ENCODE measurements at places on chromosomes 11 and 22.

GRCh38 chr11:1546077-1546535 lies 26.0 kb downstream of the DUSP8 start:
- no peak for DNase-seq

DNA sequence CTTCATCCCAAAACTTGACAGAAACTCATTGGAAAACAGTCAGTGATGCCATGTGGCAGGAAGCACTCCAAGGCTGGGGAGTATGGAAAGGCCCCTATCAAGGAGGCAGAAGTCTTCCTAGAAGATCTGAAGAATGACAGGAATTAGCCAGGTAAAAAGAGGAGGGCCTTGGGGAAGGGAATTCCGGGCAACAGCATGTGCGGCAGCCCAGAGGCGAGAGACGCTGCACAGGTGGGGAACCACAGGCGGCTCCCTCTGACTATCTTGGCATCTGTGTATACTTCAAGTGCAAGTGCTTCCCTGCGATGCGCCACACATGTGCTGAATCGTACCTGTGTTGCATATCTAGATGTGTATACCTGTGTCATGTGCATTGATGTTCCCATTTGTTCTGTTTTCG lies 12.7 kb downstream of the PDE2A start:
- no peak for DNase-seq

GRCh38 chr22:24758164-24758799 lies 16.2 kb downstream of the PIWIL3 start:
- DNase-seq: peak; percentile 42

GRCh38 chr11:58928691-58929090 lies 10.6 kb upstream of the GLYATL1 start:
- no peak for DNase-seq

- DNase-seq: no peak
Measured at GRCh38 chr11:14583252-14584034, 60.2 kb upstream of the PDE3B start.

GRCh38 chr11:134939031-134939430 lies 527.0 kb upstream of the B3GAT1 start:
- DNase-seq: no peak

GRCh38 chr11:107908211-107908610 lies 20.0 kb upstream of the RAB39A start:
- no peak for DNase-seq

DNA sequence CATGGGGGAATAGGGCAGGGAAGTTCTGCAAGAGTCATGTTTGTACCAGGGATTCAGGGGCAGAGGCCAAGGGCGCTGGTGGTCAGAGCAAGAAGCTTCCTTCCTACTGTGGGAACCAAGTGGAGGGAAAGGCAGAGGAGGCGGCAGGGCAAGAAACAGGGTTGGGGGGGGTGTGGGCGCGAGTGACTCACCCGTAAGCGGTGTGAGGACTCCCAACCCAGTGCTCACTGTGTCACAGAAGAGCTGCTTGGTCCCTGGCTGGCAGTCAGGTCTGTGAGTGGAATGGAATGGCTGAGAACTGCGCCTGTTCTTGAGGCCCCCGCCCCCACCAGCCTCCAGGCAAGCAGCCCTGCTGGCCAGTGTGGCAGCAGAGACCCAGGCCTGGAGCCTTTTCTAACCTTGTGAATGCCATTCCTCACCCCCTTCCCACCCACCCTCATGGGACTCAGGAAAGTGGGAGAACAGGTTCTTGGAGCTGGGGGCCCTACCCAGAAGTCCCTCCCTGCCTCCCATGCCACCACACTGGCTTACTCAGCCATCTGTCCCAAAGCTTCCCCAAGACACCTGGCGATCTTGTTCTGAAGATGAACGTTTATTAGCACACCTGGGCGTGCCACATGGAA lies 4.7 kb downstream of the LRRC10B start:
- no peak for DNase-seq

GRCh38 chr11:18563090-18563730 lies 25.3 kb downstream of the UEVLD start:
- no peak for DNase-seq

- no peak for DNase-seq
Measured at GRCh38 chr22:17098379-17098819, 13.6 kb downstream of the IL17RA start.

GRCh38 chr22:18968011-18968749 lies 32.1 kb upstream of the PRODH start:
- peak; percentile 25 for DNase-seq

DNA sequence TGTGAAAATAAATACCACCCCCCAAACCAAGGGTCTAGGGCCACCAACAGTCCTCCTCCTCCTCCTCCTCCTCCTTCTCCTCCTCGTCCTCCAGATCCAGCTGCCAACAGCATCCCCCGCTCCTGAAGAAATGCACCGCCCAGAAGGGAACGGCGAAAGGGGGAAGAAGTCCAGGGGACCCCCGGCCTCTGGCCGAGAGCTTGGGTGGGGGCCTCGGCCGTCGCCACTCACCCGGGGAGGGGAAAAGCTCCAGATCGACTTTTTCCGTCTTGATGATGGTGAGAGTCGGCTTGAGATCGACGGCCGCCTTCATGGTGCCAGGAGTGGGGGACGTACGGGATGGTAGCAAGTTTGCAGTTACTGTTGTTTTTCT lies 65.7 kb downstream of the ETS1 start:
- peak; percentile 38 for DNase-seq

- DNase-seq: no peak
Measured at GRCh38 chr22:26143806-26144325, 25.4 kb upstream of the SEZ6L start.

- no peak for DNase-seq
Measured at GRCh38 chr11:45056529-45056928, 89.9 kb upstream of the PRDM11 start.

GRCh38 chr11:103892603-103893002 lies 143.8 kb upstream of the DDI1 start:
- peak; percentile 94 for DNase-seq

DNA sequence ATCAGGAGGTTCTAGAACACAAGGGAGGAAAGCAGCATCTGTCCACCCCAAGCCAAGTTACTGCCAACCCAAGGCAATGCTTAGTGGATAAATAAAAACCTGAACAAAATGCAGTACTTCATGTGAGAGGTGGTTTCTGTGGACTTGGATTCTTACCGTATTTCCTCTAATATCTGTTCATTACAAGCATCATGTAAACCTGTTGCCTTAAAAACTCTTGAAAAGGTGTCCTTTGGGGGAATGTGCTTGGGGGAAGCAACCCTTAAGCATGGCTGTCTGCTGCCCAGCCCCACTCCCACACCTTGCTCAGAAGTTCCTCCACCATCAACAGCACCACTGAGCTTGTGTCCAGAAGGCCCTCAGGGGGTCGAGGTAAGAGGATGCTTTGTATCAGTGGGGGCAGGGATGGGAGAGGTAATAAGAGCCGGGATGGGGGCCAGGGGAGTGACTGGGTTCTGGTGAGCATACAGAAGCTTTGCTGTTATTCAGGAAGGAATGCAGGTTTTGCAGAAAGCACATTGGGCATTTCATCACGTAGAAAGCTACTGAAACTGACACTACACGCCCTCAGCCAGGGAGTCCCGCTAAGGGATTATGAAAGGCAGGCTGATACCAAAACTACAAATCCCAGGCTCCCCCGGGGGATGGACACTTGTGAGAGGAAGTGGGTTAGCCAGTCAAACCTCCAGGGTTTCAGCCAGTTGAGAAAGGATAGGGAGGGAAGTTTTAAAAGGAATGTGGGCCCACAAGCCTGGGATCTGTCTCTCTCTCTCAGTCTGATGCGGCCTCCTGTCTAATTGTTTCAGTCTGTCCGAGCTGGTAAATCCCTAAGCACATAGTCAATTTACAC lies 52.0 kb downstream of the KCNJ1 start:
- DNase-seq: peak; percentile 95

GRCh38 chr22:29072193-29072978 lies 449 bp upstream of the KREMEN1 start:
- DNase-seq: peak; percentile 71

DNA sequence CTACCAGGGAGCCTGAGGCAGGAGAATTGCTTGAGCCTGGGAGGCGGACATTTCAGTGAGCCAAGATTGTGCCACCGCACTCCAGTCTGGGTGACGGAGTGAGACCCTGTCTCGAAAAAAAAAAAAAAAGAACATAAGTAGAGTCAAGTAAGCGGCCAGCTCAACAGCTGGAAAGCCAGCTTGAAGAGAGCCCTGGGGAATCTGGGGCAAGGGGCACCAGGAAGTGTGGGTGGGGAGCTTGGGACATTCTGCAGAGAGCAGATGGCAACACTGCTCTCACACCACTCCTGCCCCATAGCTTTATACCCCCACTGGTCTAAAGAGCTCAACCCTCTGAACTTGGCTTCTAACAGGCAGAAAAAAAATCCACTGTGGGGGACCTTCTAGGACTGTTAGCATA lies 505.6 kb downstream of the BUD13 start:
- DNase-seq: no peak

GRCh38 chr22:37627121-37627520 lies 12.3 kb upstream of the SH3BP1 start:
- no peak for DNase-seq

DNA sequence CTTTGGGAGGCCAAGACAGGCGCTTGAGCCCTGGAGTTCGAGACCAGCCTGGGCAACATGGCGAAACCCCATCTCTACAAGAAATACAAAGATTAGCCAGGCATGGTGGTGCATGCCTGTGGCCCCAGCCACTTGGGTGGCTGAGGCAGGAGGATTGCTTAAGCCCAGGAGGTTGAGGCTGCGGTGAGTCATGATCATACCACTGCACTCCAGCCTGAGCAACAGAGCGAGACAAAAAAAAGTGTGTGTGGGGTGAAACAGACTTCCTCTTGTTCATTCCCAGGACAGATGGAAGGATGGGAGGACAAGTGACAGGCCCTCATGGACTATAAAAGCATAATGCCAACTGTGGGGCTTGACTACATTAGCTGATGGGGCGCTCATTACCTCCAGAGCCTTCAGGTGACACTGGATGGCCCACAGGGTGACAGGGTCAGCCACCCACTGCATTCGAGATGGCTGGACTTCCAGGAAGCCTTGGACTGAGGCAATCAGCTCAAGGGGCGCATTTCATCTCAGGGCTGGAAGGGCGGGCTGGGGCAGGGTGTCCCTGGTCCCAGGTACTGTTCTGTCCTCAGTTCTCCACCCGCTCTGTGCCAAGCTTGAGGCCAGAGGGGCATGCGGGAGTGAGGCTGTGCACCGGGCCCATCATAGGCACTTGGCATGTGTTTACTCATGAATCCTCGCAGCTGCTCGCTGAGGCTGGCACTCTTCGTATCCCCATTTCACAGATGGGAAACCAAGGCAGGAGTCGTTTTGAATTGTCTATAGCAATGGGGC lies 12.5 kb downstream of the NPTXR start:
- DNase-seq: peak; percentile 54

GRCh38 chr11:38438091-38438490 lies 1840.1 kb upstream of the RAG2 start:
- peak; percentile 39 for DNase-seq

- no peak for DNase-seq
Measured at GRCh38 chr11:57357310-57357709, 19.2 kb downstream of the P2RX3 start.

GRCh38 chr22:38138961-38139360 lies 28.5 kb upstream of the BAIAP2L2 start:
- no peak for DNase-seq

DNA sequence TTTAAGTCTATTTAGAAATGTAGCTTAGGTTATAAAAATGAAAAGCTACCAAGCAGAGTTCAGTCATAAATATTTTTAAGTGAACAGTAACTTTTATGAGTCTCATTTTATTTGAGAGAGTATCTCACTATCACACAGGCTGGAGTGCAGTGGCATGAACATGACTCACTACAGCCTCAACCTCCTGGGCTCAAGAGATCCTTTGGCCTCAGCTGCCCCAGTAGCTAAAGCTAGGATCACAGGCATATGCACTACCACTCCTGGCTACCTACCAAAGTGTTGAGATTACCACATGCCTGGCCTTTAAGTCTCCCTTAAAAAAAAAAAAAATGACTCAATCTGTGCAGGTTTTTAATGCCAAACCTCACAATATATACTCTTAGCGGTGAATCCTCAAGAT lies 34.7 kb upstream of the CLNS1A start:
- peak; percentile 37 for DNase-seq

DNA sequence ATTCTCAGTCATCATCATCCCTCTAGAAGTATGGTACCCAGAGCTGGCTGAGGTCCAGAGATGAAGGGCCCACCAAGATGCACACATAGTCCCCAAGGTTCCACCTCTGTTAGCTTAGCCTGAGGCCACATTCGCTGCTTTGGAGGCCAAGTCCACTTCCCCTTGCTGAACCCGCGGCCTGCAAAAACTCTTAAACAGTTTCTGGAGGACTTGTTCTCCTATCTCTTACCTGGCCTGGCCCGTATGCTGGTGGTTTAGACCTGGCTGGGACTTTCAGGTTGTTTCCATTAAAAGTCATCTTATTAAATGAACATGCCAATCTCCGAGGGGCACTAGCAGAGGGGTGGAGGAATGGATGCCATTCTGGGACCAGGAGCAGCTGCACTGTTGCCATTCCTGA lies 64.6 kb downstream of the KCNC1 start:
- no peak for DNase-seq

- DNase-seq: no peak
Measured at GRCh38 chr22:38719196-38719595, 13.5 kb downstream of the GTPBP1 start.

GRCh38 chr11:65254724-65255123 lies 7.0 kb upstream of the POLA2 start:
- no peak for DNase-seq

DNA sequence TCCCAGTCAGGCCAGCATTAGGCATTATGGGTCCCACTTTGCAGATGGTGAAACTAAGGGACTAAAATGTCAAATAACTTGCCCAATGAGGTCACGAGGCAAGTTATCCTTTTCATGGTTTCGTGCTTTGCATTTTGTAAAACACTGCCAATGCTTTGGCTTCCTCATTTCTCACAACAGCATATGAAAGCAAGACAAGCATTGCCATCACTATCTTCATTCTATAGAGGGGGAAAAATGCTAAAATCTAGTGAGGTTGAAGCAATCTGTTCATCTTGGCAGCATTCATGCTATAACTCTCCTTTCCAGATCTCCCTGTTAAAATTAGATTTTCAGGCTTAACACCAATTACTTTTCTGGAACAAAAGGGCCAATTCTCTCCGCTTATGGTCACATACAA lies 14.8 kb downstream of the FAM181B start:
- DNase-seq: no peak

DNA sequence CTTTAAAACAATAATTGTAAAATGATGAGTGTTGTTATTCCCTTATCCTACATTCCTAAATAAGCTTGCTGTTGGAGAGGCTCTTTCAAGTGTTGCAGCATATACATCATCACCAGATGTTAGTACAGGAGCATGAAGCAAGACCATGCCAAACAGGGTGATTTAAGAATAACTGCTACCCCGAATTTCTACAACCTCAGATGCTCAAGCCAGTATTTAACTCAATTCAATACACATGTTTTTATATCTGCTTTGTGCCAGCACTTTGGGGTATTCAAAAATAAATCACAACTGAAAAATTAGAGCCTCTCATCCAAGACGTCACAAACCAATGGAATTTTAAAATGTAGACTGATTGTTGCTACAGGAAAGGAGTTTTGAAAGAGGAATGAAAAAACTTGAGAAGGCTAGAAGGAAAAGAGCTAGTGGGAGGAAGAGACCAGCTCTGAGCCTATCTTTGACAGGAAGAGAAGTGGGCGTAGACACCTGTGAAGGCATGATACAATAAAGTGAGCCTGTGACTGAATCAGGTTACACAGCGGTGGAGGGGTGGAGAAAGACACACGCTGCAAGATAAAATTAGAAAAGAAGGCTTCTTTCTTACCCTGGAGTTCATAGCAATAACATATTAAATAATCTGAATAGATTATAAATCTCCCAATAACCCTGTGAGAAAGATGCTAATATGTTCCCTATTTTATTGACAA lies 95.8 kb downstream of the DLG2 start:
- DNase-seq: no peak
